ENCODE measurements at places on chromosomes 6 and 20.

DNA sequence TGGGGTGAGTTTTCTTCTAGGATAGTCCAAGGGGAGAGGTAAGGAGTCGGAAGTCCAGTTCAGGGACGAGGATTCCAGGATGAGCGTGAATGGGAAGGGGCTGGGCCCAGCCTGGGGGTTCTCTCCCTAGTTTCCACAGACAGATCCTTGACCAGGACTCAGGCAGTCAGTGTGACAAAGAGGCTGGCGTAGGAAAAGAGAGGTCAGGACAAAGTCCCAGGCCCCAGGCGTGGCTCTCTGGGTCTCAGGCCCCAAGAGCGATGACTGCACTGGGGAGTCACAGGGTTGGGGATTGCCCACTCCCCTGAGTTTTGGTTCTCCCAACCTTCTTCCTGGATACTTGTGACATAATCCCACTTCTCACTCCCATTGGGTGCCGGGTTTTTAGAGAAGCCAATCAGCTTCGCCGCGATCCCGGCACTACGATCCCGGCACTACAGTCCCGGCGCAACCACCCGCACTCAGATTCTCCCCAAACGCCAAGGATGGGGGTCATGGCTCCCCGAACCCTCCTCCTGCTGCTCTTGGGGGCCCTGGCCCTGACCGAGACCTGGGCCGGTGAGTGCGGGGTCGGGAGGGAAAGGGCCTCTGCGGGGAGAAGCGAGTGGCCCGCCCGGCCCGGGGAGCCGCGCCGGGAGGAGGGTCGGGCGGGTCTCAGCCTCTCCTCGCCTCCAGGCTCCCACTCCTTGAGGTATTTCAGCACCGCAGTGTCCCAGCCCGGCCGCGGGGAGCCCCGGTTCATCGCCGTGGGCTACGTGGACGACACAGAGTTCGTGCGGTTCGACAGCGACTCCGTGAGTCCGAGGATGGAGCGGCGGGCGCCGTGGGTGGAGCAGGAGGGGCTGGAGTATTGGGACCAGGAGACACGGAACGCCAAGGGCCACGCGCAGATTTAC, 46.2 kb upstream of the TRIM26 start:
- peak; percentile 39 for DNase-seq

GRCh38 chr20:47054945-47055344, 160.3 kb downstream of the EYA2 start:
- DNase-seq, result no peak

DNA sequence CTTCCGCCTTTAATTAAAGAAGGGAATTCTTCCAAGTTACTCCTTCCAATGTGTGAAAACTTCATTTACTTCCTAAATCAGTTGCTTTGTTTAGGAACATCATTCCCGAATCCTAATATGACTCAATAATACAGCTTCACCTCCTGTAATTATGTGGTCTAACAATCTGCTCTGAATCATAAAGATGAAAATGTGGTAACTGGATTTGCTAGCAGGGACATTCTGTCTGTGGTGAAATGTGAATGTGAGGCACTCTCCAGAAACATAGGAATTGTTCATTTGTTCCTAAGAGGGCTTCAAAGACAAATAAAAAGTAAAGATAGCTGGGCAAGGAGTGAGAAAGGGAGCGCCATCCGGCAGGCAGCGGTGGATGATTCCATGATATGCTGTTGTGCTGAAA, 678.1 kb downstream of the KIF16B start:
- no peak for DNase-seq

GRCh38 chr6:40438246-40438887, 148.8 kb downstream of the LRFN2 start:
- no peak for DNase-seq

GRCh38 chr20:44627364-44628010, 24.0 kb downstream of the ADA start:
- no peak for DNase-seq

DNA sequence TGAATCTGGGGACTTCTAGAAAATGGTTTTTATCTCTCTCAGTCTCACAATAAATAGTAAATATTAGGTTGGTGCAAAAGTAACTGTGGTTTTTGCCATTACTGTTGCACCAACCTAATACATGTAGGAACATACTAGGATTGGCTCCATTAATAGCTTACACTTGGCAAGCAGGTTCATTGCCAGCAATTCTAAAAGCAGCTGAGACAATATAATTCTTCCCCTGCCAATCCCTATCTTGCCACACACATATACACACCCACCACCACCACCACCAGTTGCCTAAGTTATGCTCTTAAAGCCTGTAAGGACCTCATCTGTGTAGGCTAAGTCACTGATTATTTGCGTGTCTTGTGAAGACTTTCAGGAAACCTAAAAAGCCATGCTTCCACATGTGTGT, 145.1 kb downstream of the KIF16B start:
- DNase-seq, result no peak

GRCh38 chr6:117272032-117272866, 6.9 kb downstream of the VGLL2 start:
- DNase-seq, result no peak

GRCh38 chr6:159959165-159959975, 9.5 kb upstream of the IGF2R start:
- no peak for DNase-seq

DNA sequence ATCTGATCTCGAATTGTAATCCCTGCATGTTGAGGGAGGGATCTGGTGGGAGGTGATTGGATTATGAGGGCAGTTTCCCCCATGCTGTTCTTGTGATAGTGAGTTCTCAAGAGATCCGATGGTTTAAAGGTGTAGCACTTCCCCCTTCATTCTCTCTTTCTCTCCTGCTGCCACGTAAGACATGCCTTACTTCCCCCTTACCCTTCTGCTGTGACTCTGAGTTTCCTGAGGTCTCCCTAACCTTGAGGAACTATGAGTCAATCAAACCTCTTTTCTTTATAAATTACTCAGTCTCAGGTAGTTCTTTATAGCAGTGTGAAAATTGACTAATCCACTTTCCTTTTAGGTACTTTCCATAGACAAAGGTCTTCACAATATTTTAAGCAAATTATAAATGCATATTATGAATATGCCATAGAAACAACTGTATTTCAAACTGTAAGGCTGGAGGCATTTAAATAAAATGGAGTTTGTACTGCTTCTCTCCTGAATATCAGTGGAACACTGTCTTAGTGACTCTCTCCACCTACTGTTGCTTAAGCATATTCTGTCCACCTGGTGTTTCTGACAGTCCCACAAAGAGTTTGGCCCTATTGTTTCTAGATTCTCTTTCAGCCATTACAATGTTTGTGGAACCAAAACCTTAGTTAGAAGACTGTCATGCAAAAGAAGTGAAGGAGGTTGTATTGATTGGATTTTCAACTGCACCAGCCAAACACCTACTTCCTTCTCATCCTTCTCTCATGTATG, 24.3 kb upstream of the IL17A start:
- no peak for DNase-seq

- DNase-seq, result no peak
Measured at GRCh38 chr20:37225146-37225545, 36.5 kb downstream of the GHRH start.

DNA sequence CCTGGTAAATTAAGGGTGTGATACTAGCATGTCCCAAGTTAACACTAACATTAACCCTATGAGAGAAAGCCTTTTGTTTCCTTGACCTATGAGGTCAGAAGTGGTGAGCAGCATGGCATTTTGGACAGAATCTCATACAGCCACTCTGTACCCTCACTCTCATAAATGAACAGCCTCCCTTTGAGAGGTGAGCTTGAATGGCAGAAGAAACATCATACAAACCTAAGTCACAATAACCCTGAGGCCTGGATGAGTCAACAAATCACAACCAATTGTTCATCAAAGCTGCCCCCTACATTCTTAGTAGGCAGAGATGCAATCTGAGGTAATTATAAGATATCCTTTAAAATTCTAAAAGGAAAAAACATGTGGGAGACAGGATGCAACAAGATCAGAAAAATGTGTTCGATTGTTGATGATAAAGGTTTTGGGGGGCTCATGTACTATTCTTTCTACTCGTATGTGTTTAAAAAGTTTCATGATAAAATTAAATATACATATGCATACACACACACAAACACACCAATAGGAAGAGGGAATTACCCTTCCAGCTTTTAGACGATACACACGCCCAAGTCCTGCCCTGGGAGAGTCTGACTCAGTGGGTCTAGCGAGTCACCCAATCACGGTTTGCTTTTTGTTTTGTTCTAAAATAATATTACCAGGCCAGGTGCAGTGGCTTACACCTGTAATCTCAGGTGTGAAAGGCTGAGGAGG, 117.3 kb downstream of the ARHGAP18 start:
- no peak for DNase-seq

DNA sequence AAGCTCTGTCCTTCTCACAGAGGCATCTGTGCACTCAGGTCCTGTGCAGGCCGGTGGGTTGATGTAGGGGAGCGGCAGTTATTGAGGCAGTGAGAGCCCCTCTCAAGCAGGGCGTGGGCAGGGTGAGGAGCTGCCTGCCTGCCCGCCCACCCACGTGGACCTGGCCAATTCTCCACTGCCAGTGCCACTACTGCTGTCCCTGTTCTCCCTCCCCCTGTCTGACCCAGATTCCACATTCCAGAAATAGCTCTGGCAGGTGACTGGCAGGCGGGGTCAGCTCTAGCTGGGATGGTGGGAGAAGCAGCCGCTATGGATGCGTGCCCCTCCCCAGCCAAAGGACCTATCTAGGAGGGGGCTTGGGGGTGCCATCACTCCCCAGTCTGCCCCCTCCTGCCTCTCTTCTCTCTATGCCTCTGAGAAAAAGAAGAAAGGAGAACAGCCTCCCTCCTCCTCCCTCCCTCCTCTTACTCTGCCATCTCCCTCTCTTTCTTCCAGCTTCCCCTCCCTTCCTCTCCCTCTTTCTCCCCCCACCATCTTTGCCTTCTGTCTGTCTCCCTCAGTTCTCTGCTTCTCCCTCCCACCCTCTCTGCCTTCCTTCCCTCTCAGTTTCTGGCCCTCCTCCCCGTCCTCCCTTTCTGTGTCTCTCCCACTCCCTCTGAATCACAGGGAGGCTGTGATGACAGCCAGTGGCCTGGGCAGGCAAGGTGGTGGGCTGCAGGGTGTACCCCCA, 86.5 kb upstream of the MYL9 start:
- DNase-seq, result peak; percentile 19

- no peak for DNase-seq
Measured at GRCh38 chr6:28598757-28599686, 73.3 kb downstream of the GPX5 start.

DNA sequence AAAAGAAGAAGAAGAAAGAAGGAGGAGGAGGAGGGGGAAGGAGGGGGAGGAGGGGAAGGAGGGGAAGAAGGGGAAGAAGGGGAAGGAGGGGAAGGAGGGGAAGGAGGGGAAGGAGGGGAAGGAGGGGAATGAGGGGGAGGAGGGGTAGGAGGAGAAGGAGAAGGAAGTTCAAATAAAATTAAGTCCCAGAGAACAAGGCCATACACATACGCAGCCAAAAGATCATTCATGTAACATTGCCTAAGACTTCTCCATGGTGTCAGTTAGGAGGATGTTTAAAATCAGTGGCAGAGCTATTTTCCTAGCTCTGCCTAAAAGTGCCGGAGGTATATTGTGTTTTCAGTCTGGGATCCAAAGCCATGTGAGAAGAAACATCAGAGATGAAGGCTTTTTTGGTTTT, 75.8 kb downstream of the PLCB4 start:
- no peak for DNase-seq

DNA sequence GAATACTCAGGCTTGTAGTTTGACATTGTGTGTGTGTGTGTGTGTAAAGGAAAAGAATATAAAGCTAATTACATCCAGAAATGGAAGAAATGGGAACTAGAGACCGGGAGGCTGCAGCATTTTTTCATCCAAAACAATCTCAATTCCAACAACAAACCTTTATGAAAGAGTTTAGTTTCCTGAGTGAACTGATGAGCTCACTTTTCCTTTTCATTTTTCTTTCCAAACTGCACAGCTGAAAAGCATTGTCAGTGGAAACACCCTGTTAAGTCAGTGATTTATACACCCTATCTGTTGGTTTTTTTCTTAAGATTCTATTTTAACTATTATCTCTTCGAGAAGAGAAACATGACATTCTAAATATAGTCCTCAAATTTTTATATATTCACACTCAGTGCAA, 130.9 kb downstream of the RFPL4B start:
- no peak for DNase-seq

GRCh38 chr20:2455771-2456497, 14.7 kb downstream of the SNRPB start:
- DNase-seq, result no peak

- DNase-seq, result no peak
Measured at GRCh38 chr6:143346004-143346403, 104.5 kb downstream of the ADAT2 start.

DNA sequence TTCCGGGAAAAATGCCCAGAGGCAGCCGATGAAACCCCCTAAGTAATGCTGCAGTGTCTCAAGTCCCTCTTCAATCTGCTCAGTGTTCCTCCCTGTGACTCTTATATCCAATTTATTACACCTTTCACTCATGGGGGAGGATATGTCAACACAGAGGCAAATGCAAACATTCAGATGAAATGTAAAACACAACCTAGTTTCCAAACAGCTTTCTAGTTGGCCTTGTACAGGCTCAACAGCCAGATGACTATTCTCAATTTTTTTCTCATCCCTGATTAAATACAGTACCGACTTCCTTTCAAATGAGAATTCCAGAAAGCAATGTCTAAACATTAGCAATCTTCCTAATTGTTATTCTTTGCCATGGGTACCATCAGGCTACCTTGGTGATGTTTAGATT, 65.0 kb downstream of the BLOC1S5 start:
- no peak for DNase-seq

GRCh38 chr6:160160450-160160849, 38.8 kb downstream of the SLC22A1 start:
- no peak for DNase-seq

DNA sequence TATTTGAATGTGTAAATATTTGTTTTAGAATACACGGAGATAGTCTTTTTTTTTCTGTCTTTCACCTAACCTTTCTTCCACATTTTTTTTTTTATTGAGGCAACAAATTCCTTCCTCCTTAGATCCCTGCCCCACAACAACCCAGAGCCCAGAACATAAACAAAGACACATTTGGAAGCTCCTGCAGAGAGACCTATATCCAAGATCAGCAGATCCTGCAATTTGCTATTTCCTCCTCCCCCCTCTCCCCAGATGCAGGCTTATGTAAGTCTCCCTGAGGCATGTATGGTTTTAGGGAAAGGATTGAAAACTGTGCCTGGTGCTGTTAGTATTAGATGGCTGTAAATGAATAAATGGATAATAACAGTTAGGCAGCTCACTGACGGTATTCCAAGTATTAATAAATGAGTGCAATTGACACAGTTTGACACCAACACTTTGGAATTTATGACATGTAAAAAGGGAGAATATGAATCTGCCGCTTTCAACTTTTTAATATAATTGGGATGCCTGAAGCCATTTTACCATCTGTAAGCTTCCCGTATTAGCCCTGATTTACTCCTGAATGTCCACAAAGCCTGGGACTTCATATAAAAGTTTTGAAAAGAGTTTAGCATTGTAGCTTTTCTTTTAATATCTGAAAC, 608.3 kb upstream of the CITED2 start:
- peak; percentile 14 for DNase-seq

All from LoVo (cell line).